Iris pigment epithelial cell (primary cell): ENCODE measurements at places on chromosomes 7 and 10.
A peak's percentile ranks its signal among the peaks of the same experiment; 100 is the strongest.

DNA sequence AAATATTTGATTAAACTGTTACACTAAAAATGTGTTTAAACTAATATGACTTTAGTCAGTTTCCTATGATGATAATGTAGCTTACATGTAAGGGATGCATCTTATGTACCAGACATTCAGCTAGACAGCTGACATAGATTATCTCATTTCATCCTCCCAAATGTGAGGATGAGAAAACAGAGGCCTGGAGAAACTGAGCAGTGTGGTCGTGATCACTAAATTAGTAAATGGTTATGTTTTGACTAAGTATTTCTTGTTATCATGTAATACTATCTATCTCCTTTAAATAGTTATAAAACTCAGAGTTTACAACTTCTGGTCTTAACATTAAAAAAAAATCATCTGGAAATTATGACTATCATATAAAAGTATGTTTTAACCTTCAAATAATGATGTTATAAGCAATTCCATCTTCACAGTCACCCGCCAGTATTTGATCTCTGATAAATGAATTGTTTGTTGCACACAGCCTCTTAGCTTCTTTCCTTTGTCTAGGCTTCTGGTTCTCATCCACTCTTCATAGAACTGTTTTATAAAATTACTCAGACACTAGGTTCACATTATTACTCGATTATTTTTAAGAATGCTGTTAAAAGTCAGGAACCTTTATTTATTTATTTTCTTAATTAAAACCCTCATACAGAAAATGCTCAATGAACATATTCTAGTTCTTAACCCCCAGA lies 33.6 kb upstream of the HDAC9 start:
- DNase-seq: no peak

GRCh38 chr7:158531661-158532060 lies 56.0 kb downstream of the PTPRN2 start:
- no peak for DNase-seq

- no peak for DNase-seq
These were observed 1.1 kb upstream of the EGR2 start for GRCh38 chr10:62817121-62817765.

DNA sequence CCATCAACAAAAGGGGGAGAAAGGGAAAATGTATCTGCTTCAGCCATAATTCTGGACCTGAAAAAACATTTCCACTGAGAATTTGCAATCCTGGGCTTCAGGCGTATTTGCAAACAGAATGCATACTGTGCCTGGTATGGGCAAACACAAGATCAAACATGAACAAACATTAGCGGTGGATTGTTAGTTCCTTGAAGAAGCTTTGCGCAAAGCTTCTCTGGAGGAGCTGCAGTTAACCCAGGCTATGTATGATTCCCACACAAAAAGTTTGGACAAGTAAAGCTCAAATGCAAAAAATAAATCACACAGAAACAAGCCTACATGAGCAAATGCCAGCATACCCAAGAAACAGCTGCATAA lies 20.4 kb upstream of the HILPDA start:
- no peak for DNase-seq

DNA sequence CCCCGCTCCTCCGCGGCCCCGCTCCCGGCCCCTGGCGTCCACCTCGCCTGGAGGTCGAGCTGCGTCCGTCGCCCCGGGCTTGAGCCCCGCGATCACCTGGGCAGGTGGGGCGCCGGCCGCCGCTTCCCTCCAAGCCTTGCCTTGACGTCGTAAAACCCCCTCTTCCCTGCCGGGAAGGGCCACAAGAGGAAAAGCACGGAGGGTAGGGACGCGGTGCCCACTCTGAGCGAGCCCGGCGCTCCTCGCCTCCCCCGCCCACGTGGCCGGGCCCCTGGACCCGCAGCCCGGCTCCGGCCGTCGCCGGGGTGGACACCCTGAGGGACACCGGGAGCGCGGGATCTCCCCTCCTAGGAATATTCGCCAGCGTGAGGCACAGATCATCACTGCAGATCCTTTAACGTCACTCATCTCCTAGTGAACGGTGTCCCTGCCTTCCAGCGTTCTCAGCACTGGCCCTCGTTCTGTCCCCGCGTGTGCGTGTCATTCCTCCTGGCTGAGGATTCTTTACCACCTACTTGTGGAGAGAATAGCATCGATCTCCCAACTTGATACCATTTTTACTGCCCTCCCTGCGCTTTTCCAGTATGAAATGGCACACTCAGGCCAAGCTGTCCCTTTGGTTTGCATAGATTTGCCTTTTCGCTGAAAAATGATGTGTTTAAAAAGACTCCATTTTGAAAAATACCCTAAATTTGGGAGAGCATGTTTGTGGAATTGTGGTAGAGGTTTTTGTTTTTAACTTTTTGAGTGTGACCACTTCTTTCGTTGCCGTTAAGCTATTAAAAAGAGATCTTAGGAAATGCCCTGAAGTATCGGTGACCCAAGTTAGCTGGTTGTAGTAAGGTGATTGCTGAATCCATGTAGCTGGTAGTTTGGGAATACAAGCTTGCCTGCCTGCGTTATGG lies 649 bp downstream of the ACTR3B start:
- DNase-seq: no peak

DNA sequence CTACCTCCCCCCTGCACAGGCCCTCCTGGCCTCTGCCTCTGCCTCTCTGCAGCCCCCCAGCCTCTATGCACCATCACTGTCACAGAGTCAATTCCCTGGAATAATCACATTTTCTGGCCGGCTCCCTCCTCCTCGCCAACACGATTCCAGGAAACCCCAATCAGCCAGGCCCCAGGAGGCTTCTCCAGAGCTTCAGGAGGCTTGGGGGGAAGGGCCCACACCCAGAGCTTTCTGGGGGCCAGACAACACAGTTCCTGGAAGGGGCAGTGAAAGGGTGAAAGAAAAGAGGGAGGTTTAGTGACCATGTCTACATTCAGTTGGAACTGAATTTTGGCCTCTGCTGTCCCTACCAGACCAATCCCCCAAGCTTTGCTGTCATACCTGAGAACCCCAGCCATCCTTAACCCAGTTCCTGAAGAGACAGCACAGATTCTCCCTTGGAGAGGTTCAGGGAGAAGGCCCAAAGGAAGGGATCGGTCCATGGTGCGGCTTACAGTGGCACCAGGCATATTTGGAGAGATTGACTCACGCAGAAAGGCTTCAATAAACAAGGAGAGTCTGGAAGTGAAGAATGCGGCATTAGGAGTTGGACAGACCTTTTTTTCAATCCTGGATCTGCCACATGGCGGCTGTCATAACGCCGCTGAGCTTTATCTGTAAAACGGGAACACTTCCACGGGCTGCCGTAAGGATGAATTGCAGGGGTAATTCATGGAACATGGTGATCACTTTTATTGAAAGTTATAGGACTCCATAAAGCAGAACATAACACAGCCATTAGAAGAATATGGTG lies 89.0 kb downstream of the NEURL1 start:
- DNase-seq: no peak

- peak; percentile 9 for DNase-seq
These were observed 44.9 kb upstream of the MYL10 start for GRCh38 chr7:101673951-101674350.

DNA sequence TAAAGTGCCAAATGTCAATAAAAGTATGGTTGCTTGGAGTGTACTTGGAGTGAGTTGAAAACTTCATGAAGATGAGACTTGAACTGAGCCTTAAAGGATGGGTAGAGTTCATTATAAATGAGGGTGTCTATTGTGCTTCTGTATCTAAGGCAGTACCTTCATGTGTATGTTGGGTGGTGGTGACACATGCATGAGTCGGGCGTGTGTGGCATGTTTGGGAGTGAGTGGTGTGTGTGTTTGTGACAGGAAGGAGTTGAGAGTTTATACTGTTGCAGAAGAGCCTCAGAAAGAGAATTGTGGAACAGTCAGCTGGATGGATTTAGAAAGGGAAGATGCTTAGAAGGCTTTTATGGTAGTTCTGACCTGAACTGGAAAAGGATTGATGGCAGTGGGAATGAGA lies 6.0 kb upstream of the ZRANB1 start:
- peak; percentile 19 for DNase-seq

- DNase-seq: no peak
These were observed at the start of the genes ACTR3C and LRRC61 for GRCh38 chr7:150322833-150323681. TSS of gene ACTR3C (minus strand) at chr7:150323545. CDS start at chr7:150295296, 28,249 bp downstream. TSS of gene LRRC61 (plus strand) at chr7:150323355. CDS start at chr7:150336862, 13,507 bp downstream.

DNA sequence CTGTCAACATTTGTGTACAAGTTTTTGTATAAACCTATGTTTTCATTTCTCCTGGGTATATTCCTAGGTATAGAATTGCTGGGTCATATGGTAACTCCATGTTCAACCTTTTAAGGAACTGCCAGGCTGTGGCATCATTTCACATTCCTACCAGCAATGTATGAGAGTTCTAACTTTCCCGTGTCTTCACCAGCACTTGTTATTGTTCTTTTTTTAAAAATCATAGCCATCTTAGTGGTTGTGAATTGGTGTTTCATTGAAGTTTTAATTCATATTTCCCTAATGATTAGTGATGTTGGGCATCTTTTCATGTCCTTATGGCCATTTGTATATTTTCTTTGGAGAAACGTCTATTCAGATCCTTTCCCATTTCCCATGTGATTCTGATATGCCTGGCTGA lies 193.0 kb upstream of the PLXNA4 start:
- no peak for DNase-seq
